NCI-H460 (cell line): ENCODE measurements at places on chromosomes 13 and 19.

- no peak for DNase-seq
Observed at GRCh38 chr13:73608711-73609485, 525.3 kb downstream of the KLF12 start.

- no peak for DNase-seq
Observed at GRCh38 chr19:4641132-4641531, 1.8 kb downstream of the TNFAIP8L1 start.

DNA sequence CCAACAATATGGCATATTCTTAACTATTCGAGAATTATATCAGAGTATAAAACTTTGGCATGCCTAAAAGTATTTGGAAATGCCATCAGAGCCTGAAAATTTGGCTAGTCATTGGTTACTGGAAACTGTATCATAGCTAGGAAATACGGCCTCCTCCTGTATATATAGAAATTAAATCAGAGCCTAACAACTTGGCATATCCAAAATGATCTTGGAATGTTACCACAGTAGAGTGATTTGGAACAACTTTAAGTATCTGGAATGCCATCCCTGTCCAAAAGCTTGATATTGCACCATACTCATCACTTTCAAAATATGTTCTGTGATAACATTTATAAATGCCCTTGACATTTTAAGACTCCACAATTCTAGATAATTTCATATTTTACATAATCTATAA is 335.8 kb downstream of the SLITRK1 start:
- DNase-seq, result no peak

- no peak for DNase-seq
Observed at GRCh38 chr19:50779504-50780457, 9.5 kb downstream of the GPR32 start.

- DNase-seq, result no peak
Observed at GRCh38 chr19:52270266-52270885, 989 bp downstream of the ZNF766 start.

- DNase-seq, result peak; percentile 68
Observed at GRCh38 chr13:44815623-44816022, 173.6 kb downstream of the NUFIP1 start.

DNA sequence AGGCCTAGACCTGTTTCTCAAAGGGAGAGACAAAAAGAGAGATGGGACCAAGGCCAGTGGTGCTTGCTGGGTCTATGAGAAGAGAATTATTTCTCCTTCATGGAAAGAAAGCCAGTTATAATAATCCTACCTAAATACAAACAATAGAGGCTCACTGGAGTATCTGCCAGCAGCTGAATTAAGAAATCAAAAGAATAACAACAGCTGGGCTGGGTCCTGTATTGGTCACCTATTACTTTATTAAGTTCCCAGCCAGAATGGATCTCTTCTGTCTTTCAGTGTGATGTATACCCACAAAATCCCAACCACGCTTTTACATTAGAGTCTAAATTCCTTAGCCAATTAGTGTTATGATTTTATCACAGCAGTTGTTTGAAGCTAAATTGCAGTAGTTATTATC is 297.8 kb upstream of the DACH1 start:
- no peak for DNase-seq

DNA sequence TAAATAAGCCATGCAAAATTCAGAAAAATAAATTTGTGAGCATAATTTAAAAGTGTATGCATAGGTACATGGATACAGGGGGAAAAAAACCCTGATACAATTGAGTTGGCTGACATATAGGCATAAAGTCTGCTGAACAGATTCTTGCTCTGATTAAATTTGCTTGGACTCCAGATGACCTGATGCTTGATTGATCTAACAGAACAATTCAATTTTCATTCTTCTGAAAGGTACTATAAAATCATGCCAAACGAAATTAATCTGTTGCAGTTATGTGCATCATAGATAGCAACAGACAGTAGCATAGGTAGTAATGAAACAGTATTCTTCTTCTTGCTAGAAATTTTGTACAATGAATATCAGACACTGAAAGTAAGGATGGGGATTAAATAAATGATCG is 578.2 kb upstream of the SLITRK6 start:
- DNase-seq, result no peak

DNA sequence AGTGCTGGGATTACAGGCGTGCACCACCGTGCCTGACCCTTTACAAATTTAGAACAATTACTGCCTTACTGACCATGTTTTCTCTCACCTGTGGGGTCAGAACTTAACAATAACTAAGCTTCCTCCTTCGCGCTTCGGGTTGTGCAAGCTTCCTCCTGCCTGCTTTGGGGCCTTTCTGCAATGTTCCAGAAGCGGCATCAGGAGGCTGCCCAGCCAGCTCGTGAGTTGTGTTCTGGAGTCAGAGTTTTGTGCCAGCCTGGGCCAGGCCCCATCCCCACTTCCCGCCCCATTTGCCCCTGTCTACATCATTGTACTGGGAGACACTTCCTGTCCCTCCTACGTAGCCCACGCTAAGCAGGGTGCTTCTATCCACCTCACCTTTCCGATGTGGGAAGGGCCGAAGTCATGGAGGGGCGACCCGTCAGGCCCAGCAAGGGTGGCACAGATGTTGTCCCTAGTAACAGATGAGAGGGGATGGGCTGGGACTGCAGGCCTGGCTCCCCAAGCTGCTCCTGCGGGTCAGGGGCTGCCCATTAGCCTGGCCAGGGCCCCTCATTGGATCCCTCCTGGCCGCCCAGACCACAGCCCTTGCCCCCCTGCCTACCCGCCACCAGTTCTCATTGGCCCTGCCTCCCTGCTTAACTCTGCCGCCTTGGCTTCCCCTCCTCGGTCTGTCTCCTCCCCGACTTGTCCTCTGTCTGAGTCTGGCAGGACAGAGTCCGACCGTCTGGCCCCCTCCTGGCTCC is 13.4 kb downstream of the UHRF1 start:
- DNase-seq, result no peak

- no peak for DNase-seq
Observed at GRCh38 chr19:17541184-17541759, 14.2 kb upstream of the COLGALT1 start.

DNA sequence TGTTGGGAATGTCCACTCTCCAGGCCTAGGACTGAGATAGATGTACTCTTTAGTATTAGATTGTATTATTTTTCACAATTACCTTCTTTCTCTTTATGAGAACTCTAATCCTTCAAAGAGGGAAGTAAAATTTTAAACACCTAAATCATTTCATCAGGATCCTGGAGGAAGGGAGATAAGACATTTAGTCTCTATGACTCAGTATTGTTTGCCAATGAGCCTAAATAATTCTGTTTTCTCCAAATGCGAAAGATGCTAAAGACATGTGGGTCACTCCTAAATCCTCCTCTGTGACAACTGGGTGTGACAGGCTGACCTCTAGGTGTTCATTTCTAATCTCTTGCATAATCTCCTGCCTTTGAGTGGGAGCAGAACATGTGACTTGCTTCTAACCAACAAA is 1736.6 kb upstream of the MIR17HG start:
- no peak for DNase-seq

DNA sequence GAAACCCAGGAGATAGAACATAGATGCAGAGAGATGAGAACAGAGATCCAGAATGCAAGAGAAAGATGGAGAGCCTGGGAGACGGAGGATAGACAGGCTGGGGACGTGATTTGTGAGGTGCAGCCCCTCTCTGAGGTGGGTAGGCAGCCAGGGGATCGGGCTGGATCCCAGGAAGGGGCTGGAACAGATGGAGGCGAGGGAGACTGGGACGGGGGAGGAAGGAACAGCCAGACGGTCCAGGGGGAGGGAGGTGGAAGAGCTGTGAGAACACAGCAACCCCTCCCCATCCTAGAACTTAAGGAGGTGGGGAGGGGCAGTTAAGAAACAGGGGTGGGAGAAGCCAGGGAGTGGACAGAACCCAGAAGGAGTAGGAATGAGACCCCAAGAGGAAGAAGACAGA is 3.1 kb downstream of the SLC17A7 start:
- DNase-seq, result no peak

DNA sequence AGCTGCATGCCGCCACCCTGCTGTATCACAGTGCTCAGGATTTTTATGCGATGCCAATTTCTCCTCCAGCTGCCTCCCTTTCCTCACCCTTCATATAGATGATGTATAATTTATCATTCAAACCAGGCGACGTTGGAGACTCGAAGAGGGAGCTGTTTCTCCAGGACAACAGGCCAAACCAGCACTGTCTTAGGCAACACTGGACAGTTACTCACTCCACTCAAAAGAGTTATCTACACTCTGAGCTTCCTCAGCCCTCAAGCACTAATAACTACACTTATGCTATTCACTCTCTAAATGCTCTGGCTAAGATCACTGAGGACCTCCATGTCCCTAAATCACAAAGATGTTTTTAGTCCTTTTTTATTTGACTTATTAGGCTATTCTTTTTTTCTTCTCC is 87.3 kb upstream of the RFC3 start:
- no peak for DNase-seq

- peak; percentile 13 for DNase-seq
Observed at GRCh38 chr13:51557875-51558612, 26.2 kb upstream of the WDFY2 start.

- no peak for DNase-seq
Observed at GRCh38 chr13:98581381-98581780, 4.5 kb upstream of the STK24 start.

- no peak for DNase-seq
Observed at GRCh38 chr13:93558637-93559036, 332.0 kb downstream of the GPC6 start.

DNA sequence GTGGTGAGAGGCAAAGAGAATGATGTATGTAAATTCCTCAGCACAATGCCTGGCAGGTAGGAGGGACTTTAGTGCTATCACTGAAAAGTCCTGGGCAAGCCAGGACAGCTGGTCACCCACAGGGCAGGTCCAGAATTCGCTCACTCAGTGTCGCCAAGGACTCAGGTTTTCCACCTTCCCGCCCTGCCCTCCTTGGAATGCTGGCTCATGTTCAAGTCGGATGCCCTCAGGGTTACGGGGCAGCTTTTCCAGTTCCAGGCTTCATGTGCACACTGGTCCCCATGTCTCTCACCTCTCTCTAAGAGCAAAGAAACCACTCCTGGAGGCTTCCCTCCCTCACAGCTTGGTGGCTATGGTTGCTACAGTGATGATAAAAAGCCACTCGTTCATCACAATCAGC is 24.8 kb upstream of the NAXD start:
- DNase-seq, result no peak

DNA sequence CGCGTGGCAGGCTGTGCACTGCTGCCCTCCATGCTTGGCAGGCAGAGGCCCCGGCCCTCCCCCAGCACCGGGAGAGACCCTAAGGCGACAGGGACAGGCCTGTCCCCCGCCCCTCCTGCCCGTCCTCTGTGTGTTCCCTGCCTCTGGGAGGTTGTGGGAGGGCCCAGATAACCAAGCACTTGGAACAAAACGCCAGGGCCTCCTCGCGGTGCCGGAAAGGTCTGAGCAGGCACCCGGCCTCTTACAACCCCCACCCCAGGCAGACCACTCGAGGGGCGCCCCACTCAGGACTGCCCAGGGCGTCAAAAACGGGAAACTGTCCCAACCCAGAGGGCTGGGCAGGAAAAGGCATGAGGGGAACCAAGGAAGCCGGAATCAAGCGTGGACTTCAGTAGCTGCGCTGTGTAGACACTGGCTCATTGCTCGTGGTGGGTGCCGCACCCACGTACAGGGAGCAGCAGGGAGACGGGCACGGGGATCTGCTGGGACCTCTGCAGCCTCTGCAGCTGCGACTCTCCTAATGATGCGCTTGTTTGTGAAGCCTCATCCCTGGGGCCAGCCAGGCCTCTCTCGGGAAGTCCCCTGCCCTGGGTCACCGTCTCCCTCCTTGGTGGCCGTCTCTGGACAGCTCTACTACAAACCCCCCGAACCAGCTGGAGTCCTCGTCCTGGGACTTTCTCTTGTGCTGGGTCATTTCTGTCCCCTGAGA is 20.0 kb downstream of the GNA11 start:
- no peak for DNase-seq

DNA sequence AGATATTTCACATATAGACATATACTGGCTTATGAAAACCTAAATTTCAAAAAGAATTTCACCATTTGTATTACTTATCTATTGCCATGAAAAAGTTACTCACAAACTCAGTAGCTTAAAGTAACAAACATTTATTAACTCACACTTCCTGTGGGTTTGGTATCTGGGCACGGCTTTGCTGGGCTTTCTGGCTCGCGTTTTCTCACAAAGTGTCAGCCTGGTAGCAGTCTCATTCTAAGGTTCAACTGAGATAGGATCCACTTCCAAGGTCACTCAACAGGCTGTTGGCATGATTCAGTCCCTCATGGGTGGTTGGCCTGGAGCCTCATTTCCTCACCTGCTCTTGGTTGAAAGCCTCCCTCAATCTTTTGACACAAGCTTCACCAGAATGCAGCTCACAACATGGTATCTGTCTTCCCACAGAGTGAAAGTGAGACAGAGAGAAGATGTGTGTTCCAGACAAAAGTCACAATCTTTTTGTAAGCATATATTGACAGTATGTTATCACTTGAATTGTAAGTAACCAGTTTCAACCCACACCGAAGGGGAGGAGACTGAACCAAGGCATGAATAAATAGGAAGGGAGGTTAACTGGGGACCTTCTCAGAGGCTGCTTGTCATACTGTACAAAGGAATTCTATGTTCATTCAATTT is 1065.8 kb upstream of the SPRY2 start:
- DNase-seq, result no peak

GRCh38 chr19:18433735-18434398 is 4.1 kb downstream of the ISYNA1 start:
- no peak for DNase-seq

GRCh38 chr13:83508771-83509301 is 373.4 kb downstream of the SLITRK1 start:
- DNase-seq, result no peak

- no peak for DNase-seq
Observed at GRCh38 chr13:59960683-59961082, 203.0 kb downstream of the DIAPH3 start.

- DNase-seq, result no peak
Observed at GRCh38 chr19:29667387-29667783, 2.1 kb downstream of the PLEKHF1 start.

DNA sequence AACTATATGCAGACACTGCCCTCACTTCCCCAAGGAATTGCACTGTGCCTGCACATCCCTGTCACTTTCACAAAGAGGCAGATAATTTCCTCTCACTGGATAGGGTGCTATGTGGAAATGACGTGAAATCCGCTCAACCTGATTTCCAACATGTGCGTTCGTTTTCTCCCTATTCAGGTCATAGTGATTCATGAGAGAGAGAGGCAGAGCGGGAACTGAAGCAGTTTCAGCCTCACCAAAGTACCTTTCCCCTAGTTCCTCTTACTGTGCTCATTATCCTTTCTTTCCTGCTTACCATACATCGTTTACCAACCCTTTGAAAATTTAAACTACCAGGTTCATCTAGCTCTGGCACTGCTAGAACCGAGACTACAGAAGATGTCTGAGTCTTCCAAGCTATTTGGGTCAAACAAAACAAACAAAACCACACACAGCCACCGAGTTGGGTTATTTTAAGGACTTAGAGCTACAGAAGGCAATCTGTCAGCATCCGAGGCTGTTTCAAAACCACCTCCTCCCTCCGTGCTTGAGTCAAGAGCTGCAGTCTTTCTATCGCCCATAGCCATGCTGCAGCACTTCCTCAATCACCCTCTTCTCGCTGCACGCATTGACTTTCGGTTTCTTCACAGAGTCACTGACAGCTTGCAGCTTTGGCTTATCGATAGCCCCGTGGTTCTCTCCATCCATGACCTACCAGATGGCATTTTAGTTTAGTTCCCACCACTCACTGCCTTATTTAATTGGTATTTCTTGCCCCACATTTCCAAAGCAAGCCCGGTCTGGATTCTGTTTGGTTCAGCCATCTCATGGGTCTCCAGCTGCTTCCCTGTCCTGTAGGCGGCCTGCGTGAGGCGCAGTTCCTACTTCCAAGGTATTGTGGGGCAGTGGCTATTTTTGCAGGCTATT is 1395.8 kb downstream of the EFNB2 start:
- DNase-seq, result peak; percentile 69

- DNase-seq, result no peak
Observed at GRCh38 chr13:36815062-36815461, 4.0 kb upstream of the RFXAP start.

GRCh38 chr13:101930331-101930730 is 471.5 kb downstream of the FGF14 start:
- no peak for DNase-seq
